NCI-H2029 treated with DMSO at 0.1 percent for 48 hours (cell line): ENCODE measurements at places on chromosomes 1 and 21.

DNA sequence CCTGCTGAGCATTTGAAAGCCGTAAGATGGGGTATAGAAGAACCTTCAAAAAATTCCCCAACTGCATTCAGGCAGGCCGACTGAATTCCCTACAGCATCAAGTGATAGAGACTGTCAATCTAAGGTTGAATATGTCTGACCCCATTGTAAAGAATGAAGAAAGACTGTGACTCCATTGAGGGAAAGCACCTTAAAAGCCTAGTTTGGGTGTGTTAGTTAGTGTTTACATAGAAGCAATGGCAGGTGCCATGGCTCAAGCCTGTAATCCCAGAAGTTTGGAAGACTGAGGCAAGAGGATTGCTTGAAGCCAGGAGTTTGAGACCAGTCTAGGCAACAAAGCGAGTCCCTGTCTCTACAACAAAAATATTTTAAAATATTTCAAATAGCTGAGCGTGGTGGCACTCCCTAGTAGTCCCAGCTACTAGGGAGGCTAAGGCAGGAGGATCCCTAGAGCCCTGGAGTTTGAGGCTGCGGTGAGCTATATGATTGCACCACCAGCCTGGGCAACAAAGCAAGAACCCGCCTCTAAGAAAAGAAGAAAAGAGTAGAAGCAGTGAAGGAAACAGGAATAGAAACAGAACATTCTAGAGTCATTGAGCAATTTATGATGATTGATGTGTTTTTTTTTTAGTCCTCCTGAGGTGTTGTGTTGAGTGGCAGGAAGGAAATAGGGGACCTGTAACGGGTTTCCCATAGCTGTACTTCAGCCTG lies 15.4 kb downstream of the POLR3GL start:
- DNase-seq = no peak

DNA sequence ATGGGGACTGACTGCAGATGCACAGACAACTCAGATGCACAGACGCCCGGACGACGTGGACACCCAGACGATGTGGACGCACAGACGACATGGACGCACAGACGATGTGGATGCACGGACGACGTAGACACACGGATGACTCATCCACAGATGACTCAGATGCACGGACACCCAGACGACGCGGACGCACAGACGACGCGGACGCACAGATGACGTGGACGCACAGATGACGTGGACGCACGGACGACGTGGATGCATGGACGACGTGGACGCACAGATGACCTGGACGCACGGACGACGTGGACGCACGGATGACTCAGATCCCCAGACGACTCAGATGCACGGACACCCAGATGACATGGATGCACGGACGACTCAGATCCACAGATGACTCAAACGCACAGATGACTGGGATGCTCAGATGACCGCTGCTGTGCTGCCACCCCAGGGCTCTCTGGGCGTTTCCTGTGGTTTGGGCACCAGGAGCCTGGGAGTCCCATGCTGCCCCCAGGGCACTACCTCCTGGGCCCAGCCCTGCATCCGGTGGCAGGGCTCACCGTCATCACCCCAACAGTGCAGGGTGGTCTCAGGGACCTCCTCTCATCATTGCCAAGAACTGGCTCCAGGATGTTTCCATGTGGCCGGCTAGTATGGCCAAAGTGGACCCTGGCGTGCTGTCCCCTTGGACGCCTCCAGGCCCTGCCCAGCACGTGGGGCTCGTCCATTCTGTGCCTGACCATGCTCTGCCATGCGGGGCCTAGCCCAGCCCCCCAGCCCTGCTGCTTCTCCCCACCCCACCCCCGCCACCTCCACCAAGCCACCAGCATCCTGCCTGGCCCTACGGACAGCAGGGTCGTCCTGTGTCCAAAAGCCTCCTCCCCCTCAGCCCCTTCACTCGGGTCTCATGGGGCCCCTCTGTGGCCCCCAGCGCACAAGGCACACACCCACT lies 14.0 kb downstream of the FAAP20 start:
- DNase-seq = no peak

DNA sequence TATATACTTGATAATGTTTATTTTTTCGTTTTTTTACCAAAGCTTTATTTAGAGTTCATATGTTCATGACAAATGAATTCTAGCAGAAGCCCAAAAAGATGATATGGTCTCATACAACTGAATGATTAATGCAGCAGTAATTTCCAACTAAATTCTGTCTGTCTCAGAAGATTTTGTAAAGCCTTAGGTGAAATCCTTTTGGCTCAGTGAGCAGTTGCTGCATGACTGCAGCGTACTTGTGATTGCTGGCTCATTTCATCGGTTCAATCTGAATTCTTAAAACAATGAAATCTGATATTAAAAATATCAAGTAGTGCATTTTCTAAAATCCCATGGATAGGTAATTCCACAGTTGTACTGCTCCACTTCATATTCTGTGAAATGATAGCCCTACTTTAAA lies 73.2 kb downstream of the AK5 start:
- DNase-seq = no peak

DNA sequence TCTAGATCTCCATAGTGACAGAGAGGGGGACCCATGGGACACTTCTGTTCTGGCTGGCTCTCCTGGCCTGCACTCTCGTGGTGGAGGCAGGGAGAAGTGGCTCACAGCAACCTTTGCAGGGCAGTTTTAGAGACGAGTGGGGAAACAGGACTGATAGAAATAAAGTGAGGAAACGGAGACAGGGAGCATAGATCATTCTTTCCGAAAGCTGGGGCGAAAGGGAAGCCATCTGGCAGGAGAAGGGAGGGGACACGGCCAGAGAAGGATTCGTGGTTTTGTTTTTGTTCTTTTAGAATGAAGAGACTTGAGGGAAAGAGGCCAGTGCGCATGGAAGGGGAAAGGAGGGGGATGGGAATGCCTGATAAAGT lies 3.5 kb downstream of the TIE1 start:
- no peak for DNase-seq

DNA sequence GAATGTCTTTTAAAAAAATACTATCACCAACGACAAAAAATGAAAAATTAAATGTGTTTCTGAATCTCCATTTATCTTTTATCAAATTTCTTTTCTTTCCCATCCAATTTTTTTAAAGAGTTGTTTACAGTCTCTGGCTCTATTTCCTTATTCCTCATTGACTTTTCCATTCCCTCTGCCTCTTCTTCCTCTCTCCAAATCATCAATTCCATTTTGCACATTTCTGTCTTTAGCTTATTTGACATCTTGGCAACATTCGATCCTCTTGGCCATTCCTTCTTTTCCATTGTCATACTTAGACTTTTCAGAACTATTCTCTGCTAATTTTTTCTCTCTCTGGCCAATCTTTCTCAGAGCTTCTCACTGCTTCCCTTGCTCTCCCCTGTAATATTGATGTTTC lies 497.6 kb downstream of the PLPP3 start:
- DNase-seq = no peak

DNA sequence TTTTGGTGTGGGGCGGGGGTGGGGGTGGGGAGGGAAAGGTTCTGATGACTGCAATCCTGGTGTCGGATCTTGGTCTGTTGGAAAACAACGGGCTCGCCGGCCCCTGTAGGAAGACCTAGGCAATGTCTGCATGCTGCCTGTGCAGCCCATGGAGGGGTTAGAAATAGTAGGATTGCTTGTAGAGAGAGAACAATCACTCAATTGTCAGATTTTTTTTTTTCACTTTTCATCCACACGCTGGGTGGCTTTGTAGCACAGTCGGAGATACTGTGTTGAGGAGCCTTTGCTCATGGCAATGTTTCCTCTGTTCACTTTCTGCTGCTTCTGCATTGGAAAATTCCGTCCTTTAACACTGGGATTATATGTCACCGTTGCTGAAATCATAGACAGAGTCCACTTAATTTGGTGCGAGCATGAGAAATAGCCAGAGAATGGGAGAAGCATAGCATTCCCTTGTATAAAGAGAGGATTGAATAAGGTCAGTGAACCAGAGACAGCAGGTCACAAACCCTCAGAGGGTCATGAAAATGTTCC lies 107.5 kb downstream of the MRPS6 start:
- DNase-seq = no peak

DNA sequence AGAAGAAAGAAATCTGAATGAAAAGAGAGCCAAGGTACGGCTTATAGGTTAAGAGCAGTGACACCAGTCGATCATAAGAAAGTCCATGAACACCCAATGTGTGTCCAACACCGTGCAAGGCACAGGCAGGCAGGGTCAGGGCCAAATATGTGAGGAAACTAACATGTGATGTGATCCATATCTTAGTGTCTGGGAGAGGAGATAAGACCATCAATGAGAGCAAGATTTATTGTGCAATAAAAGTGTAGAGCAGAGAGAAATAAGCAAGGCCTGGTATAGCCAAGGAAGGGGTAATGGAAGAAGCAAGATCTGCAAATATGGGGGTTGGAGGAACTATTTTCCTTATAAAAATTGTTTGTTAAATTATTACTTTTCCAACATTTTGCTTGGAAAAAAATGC lies 198.8 kb downstream of the CRB1 start:
- no peak for DNase-seq

- no peak for DNase-seq
These were observed 28.2 kb downstream of the LACTBL1 start for GRCh38 chr1:22944346-22945055.

- DNase-seq = no peak
These were observed 49.5 kb downstream of the NRDC start for GRCh38 chr1:51829058-51829457.

DNA sequence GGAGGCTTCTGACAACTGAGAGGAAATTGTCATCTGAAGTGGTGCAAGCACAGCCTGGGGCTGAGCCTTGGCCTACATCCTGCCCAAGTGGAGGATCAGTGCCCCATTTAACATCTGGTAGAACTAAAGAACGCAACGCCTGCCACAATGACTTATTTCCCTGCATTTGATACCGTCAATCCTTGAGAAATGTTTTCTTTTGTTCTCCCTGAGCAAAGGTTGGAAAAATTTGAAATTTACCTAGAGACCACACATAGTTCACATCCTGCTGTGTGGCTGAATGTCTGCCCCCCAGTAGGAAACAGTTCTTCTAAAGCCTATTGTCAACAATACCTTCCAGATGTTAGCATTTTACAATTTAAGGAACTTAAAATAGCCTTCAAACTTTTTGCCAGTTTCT lies 5.6 kb upstream of the RGS4 start:
- DNase-seq = no peak

DNA sequence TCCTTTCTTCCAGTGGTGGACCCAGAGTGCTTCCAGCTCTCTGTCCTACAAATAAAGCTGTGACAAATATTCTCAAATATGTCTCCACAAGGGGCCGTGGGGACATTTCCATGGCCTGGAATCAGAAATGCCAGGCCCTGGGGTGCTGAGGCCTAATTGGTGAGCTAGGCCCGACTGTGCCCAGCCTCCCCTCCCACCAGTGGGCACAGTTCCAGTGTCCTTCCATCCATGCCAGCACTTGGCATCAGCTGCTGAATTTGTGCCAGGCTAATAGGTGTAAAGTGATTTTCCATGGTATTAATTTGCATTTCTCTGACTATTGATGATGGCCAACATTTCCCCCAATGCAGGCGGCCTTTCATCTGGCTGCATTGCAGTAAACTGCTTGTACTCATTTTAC lies 48.5 kb upstream of the B3GALT5 start:
- DNase-seq = peak; percentile 84

DNA sequence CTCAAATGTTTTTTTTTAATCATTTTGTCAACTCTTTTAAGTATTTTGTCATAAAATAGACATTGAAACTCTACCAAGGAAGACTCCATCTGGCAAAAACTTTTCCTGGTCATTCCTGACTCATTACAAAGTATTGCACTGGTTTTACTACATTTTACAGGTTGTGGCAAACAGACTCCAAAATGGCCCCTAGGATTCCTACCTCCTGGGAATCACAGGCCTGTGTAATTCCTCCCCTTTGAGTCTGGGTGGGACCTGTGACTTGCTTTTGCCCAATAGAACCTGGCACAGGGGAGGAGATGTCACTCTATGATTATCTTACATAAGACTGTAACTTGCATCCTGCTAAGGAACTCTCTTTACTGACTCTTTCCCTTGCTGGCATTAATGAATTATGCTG lies 123.6 kb upstream of the KCNJ6 start:
- DNase-seq = no peak

DNA sequence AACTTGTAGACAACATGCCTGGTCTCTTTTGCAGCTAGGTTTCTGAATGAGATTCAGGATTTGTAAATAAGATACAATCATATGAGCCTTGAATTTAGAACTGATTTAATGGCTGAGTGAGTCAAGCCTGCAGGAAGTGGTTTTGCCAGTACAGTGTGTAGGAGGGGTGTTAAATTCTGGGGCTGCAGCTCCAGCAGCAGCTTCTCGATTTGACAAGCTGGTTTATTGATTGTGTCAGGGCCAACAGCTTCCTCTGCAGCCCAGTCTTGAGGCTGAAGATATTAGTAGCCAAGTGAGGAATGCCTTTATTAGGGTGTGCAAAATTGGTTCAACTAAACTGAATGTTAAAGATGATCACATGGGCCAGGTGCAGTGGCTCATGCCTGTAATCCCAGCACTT lies 11.5 kb upstream of the PLA2G5 start:
- DNase-seq = no peak

DNA sequence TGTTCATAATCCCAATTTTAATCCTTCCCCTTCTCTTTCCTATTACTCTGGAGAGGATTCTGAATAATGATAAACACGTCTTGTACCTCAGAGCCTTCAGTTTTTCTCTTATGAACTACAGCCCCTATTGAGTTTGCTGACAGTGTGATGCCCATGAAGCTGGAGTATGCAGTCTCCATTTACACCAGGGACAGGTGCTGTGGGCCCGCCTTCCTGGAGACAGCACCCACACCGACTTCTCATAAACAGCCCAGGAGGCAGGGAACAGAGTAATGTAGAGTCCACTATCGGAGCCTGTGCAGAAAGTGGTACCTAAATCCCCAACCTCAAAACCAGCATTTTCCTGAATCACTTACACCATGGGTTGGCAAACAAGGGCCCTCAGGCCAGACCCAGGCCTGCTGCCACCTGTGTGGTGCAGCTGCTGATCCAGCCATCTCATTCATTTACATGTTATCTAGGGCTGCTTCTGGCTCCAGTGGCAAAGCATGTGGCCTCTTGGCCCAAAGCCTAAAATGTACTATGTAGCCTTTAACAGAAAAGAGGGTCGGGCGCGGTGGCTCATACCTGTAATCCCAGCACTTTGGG lies 95.1 kb upstream of the KRTAP19-8 start:
- no peak for DNase-seq
